Gastroesophageal sphincter (tissue), 4 donors: ENCODE measurements at places on chromosomes 7 and 10. TPM values are rescaled to one million over a fixed set of nuclear protein-coding genes. Genes with fewer than 3 reads are reported as not detected.

GRCh38 chr7:111268941-111269340 is 178.0 kb downstream of the LRRN3 start:
- no peak for ATAC-seq

Gene TUBB8
- total RNA-seq: not detected

DNA sequence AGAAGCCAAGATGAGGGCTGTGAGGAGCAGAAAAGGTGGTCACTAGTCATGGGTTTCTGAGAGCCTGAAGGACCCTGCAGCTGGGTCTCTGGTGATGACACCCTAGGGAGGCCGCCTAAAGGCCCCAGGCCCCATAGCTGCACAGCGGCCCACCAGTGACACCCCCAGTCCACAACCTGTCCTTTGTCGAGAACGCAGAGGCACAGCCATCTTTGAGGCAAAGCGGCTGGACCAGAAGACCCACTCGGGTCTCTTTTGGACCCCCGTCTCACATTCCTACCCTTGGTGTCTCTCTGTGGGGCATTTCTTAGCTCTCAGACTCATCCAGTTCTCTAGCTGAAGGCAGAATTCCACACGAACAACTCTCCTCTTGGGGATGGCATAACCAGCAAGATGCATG is 18.8 kb downstream of the JCAD start:
- no peak for ATAC-seq

Gene ZNF716
- not detected for total RNA-seq

- ATAC-seq: no peak
These were observed 608 bp upstream of the UBN2 start for GRCh38 chr7:139230484-139230773.

Gene PTN
- 10.9 TPM for total RNA-seq

GRCh38 chr10:67075491-67075971 is 149.7 kb downstream of the LRRTM3 start:
- ATAC-seq: no peak

Gene MSANTD7
- 15.5 TPM for total RNA-seq

- ATAC-seq: no peak
These were observed 6.8 kb upstream of the MSRB2 start for GRCh38 chr10:23088609-23089008.

DNA sequence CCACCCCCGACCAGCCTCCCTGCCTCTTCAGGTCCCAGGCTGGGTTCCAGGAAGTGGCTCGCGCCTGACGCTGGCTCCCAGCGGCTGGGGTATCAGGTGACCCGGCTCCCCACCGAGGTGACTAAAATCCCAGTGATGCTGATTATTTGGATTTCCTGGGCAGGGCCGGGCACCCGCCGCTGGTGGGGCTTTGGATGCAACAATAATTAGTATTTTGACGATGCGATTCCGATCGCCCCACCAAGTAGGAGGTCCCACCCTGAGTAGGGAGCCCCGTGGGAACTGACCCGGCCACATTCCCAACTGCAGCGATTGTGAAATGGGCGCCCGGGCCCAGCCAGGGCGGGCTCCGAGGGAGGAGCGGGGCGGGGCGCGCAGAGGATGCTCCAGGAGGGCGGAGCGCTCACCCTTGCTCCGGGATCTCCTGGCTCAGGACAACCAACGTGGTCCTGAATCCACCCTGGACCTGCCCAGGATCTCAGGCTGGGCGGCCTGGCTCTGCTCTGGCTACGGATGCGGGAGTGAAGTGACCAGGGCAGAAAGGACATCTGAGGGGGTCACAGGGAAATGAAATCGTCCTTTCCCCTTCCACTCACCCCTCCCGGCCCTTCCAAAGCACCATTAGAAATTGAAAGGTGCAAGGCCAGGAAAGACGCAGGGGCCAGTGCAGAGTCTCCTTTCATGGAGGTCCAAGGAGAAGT is 32.6 kb downstream of the DUSP5 start:
- ATAC-seq: peak; percentile 94
